Stimulated activated naive CD4-positive, alpha-beta T cell treated with Interleukin-2 at 50 U/mL for 16 hours (primary cell): ENCODE measurements at places on chromosomes 16 and 17.
A peak's percentile ranks its signal among the peaks of the same experiment; 100 is the strongest.

- peak; percentile 15 for DNase-seq
Observed at GRCh38 chr17:55420067-55420775, 1.4 kb downstream of the MMD start.

- DNase-seq: peak; percentile 12
Observed at GRCh38 chr16:14302399-14303181, 231.5 kb downstream of the MRTFB start.

- no peak for DNase-seq
Observed at GRCh38 chr17:27155866-27156265, 138.0 kb upstream of the WSB1 start.

- DNase-seq: peak; percentile 43
Observed at GRCh38 chr17:15999974-16000827, 577 bp downstream of the TTC19 start.

DNA sequence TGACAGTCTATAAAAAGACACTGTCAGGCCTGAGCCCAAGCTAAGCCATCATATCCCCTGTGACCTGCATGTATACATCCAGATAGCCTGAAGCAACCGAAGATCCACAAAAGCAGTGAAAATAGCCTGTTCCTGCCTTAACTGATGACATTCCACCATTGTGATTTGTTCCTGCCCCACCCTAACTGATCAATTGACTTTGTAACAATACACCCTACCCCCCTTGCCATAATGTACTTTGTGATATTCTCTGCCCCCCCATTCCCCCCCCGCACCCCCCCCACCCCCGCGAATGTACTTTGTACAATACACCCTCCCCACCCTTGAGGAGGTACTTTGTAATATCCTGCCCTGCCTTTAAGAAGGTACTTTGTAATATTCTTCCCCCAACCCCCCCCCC is 82.2 kb upstream of the MED13 start:
- DNase-seq: no peak

- no peak for DNase-seq
Observed at GRCh38 chr17:13480877-13481276, 120.9 kb downstream of the HS3ST3A1 start.

DNA sequence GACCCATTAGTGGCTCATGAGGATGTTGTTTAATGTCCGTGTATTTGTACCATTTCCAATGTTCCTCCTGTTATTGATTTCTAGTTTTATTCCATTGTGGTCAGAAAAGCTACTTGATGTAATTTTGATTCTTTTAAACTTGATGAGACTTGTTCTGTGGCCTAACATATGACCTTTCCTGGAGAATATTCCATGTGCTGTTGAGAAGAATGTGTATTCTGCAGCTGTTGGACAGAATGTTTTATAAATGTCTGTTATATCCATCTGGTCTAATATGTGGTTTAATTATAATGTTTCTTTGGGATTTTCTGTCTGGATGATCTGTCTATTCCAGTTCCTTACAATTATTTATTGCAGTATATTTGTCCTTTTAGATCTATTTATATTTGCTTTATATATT is 2.9 kb upstream of the ABCA10 start:
- DNase-seq: no peak

- peak; percentile 80 for DNase-seq
Observed at GRCh38 chr17:31524926-31525800, 133.7 kb downstream of the RAB11FIP4 start.

DNA sequence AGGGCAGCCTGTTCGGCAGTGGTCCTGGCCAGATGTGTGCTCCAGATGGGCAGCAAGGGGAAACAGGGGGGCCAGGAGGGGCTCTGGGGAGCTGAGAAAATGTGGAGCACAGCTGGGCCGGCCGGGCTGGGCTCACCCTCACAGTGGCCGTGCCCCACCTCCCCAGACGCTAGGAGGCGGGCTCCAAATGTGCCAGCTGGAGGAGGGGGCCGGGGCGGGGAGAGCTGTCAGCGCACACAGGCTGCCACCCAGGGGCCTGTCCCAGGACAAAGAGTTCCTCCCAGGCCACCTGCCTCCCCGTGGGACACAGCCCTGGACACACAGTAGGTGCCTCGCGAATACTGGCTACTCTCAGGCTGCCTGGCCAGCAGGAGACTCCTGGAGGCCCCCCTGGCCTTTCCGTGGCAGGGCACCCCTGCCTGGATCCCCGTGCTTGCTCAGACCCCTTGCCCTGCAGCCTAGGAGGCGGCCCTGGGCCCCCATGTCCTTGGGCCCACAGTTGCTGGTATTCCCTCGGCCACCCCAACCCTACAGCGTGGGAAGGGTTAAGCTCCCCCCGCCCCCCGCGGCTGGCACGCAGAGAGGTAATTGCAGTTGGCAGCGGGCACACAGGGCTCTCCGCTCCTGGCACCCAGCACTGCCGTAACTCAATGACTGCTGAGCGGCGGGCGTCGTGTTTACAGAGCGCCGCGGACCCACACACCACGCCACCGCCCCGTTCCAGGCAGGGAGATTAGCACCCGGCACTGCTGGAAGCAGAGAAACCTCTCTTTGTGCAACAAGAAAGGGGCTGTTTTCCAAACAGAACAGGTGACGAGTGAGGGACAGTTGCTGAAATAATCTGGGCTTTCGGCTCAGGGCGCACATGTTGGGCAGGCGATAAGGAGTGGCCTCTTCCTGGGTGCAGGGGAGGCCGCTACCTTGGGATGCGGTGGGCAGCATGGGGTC is 32.2 kb downstream of the BAHCC1 start:
- no peak for DNase-seq

DNA sequence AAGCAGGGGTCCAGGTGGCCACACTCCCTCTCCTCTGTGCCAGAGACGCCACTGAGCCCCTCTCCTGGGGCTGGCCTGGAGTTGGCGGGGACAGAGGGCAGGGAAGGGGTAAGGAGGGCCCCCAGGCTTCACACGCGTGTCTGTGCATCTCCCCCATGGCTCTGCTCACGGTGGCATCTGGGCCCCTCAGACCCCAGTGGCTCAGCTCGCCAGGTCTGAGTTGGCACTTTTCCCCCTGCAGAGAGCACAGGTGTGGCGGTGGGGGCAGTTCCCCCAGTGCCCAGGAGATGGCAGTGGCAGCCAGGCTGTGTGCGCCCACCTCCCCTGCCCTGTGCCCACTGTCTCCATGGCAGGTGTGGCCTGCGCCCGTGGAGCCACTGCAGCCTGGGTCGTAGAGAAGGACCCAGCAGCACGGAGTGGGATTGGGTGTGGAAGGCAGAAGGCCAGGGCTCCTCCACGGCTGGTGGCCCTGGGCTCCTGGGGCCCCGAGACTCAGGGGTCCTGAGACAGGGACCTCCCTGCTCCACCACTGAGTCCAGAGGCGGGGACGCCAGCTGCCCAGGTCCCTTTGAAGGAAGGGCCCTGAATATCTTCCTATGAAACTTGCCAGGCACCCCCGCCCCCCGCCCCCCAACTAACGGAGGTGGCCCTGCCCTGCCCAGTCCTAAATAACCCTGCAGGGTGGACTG is 4.3 kb upstream of the APRT start:
- DNase-seq: peak; percentile 36

DNA sequence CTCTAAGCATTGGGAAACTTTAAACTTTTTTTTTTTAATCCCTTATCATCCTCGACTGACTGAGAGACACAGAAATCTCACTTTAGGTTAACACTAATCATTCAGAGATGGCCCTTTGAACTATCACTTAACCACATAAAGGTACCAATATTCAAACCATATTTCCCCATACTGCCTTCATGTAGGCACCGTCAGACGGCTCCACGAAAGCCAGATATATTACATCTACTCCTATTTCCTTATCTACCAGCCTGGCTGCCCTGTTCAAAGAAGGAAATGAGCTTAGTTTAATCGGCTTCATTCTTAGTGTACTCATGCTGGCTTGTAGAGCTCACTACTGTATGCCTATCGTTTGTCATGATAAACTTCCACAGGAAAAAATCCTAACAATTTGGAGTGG is 270.9 kb downstream of the CEP112 start:
- no peak for DNase-seq

- DNase-seq: no peak
Observed at GRCh38 chr17:75830164-75831031, 13.8 kb downstream of the UNC13D start.

DNA sequence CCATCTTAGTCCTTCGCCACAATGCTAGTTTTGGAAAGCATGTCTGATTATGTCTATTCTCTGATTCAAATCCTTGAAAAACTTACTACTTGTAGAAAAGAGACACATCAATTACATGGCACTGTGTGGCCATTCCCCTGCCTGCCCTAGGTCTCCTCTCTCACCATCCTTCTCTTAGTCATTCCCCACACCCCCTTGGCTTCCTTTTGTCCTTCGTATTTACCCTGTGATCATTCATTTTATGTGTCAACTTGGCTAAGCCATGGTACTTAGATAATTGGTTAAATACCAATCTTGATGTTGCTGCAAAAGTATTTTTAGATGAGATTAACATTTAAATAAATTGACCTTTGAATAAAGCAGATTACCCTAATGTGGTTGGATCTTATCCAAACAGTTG is 122.9 kb upstream of the CDH11 start:
- DNase-seq: no peak

GRCh38 chr16:67329901-67330300 is 3.3 kb downstream of the LRRC36 start:
- DNase-seq: no peak

- no peak for DNase-seq
Observed at GRCh38 chr16:68737730-68738629, 888 bp downstream of the CDH1 start.

- no peak for DNase-seq
Observed at GRCh38 chr16:70779361-70779760, 21.6 kb downstream of the VAC14 start.

DNA sequence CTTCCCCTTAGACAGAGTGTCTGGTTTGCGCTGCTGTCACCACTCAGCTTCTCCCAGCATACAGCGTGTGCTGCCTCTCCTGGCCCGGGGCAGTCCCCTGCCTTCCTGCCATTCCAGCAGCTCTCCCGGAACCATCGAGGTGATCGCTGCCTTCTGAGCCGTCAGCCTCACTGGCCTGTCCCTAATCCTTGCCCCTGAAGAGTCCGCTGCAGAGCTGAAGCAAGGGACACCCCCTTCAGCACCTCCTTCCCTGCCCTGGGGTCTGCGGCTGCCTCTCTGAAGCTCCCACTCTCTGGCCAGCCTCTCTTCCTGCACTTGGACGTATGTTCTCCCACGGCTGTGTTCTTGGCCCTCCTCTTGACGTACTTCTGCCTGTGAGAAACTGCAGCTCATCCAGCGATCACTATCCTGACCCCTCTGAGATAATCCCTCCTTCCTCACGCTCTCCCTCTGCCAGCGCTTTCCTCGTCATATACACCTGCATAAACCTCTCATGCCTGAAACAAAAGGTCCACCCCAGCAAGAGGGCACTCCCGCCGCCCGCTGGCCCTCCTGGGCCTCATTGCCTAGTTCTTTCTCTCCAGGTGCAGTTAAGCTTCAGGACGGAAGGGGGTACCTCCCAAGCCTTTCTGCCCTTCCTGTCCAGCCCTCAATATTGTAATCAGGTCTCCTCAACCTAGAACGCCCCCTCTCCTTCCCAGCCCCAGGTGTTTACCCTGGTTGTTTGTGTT is 220.6 kb upstream of the CHMP6 start:
- no peak for DNase-seq

DNA sequence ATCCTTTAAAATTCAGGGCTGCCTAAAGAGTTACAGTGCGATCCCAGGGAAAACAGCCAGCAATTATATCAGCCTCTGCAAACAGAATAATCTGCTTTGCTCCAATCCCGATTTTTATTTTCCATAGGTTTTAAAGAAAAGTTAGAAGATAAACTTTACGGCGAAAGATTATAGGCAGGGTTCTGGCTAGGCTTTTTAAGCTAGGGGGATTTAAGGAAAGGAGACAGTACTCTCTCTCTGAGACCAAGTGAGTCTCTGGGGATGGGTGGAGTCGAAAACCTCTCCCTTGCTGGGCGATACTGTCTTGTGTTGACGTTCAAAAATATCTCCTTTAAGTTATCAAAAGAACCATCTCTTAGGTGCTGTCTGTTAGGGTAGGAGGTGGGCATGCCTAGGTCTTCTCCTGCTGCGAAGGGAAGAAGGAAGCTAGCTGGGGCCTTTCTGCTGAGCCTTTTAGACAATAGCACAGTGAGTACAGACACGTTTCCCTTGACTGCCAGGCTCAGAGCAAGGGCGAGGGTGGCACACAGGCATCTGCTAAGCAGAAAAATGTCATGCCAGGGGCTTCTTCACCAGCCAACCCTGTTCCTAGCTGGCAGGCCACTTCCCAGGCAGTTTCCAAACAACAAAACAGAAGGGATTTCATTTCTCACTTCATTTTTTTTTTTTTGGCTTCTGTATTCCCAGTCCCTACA is 167.9 kb upstream of the MAF start:
- no peak for DNase-seq

DNA sequence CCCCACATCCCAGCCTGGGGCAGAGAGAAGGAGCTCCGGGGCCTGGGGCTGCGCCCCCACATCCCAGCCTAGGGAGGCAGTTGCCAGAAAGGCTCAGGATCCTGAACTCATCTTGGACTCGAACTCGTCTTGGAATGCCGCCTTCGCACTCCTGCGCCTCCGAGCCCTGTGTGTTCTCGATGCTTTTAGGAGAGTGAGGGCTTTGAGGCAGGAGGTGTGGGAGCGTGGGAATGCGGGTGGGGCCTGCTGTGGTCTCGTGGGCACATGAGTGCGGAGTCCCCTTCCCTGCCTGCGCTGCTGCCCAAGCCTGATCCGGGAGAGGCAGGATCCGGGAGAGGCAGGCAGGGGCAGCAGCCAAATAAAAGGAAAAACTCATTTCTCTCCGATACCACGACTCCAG is 1.2 kb downstream of the BHLHA9 start:
- no peak for DNase-seq

DNA sequence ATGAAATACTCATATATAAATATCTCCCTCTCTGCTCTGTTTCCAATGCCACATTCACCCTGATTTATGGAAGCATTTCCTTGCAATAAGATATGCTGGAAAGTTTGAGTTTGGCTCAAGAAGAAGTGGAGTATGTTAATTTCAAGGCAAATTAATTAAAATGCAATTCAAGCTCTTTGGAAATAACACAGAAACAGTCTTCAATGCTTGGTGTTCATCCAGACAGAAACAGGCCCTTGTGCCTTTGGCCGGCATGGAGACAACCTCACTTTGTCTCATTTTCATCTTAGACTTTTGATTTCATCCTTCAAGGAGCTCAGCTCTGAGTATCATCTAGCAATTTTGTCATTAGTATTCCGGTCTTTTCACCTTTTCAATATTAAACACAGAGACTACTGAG is 210.0 kb downstream of the C16orf95 start:
- no peak for DNase-seq

GRCh38 chr17:55294042-55294751 is 29.4 kb downstream of the HLF start:
- DNase-seq: no peak
